ENCODE measurements at places on chromosomes 12 and 14.

DNA sequence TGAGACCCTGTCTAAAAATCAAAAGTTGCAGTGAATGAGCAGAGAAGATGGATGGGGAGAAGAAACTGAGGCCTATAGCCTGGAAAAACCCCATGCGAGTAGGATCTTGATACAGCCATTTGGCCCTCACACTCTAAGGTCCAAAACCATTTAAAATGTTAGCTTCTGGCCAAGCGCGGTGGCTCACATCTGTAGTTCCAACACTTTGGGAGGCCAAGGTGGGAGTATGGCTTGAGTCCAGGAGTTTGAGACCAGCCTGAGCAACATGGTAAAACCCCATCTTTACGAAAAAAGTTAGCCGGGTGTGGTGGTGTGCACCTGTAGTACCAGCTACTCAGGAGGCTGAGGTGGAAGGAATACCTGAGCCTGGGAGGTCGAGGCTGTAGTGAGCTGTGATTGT, 19.8 kb downstream of the VRTN start:
- DNase-seq = no peak

DNA sequence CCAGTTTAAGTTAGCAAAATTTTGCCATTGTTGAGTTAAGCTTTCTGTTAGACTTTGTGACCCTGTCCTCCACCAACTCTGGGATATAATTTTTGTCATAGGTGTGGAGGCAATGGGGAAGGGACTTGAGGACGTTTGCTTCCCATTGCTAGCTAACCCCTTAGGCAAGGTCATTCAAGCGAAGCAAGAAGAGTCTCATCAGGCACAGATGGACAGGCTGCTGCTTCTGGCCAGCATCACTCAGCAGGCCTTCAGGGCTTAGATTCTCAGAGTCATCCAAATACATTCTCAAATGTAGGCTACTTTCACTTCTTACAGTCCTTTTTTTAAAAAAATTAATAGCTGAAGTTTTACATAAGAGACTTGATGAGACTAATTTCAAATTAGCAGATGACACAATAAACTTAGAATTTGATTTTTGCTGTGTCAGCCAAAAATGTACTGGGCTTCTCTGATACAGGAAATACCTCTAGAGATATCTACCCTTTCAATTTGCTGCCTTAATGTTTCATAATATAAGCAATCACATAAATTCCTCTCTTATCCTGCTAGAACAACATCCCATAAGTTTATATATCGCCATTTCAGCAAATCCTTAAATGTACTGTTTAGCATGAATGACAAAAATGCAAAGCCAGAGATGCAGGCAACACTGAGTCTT, 875.2 kb downstream of the FLRT2 start:
- DNase-seq = no peak

DNA sequence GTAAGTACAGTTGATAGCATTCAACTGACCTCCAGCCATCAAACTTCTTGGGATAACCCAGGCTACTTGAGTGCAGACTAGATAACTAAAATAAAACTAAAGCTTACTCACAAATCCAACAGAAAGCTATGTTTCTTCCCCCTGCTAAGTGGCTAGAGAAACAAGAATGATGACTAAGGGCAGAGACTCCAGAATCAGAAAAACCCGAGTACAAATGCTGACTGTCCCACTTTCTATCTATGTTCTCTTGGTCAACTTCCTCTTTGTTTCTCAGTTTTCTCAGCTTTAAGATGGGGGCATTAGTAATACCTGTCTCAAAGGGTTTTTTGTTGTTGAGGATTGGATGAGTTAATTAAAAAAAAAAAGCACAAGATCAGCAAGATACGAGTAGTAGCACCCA, 6.1 kb upstream of the NUAK1 start:
- DNase-seq = no peak

GRCh38 chr12:32561931-32562341, 117.2 kb upstream of the DNM1L start:
- DNase-seq = no peak

- no peak for DNase-seq
Observed at GRCh38 chr12:62760779-62761178, 174.2 kb downstream of the PPM1H start.

DNA sequence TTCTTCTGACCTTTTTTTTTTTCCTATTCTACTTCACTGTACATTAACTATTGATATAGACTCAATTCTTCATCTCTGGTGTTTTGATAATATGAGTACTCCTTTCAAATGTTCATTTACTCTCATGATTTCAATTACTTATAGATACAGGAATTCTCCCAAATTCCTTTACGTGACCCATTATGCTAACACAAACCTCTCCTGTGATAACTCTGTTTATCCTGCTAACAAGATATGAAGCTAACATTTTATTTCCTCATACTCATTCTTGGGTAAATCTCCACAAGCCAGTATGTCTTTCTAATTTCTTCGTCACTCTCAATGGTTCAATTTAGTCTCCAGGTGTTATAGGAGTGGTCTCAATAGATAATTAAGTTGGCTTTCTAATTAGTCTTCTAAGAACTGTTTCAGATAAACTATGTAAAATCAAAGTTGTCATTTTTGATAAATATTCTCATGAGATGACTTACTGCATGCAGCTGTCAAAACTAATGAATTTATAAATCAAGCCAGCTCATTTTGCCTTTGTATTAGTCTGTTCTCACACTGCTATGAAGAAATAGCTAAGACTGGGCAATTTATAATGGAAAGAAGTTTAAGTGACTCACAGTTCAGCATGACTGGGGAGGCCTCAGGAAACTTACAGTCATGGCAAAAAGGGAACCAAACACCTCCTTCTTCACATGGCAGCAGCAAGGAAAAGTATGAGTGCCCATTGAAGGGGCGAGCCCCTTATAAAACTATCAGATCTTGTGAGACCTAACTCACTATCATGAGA, 130.6 kb upstream of the MYF6 start:
- no peak for DNase-seq

DNA sequence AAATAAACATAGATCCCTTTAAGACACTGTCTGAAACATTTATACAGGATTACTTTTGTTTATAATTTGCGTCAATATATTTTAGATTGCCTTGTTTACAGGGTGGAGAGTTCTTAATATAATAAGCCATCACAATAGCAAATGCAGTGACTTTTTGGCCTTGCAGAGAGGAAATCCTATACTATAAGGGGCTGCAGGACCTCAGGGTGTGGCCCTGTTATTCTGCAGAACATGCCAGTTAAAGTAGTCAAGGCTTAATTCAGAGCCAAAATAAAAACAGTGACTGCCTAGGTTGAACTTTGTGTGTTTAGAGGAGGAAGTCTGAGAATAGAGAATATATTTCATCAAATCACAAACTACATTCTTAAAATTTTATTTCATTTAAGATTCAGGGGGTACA, 381.6 kb downstream of the DUSP6 start:
- DNase-seq = no peak

DNA sequence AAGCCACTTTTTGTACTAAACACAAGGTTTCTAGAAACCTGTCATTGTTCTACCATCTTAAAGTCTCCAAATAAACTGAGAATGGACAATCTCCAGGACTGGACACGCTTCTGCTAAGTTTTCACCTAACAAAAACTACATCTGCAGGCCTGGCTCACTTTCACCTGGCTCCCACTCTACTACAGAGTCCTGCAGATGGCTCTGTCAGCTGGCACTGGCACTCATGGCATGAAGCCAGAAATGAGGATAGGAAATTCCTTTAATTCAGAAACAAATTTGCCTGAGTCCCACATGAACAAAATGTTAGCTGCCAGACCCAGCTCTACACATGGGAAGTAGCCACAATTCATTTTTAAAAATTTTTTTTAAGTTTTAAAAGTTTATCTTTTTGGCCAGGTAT, 42.1 kb downstream of the STXBP6 start:
- DNase-seq = peak; percentile 53

DNA sequence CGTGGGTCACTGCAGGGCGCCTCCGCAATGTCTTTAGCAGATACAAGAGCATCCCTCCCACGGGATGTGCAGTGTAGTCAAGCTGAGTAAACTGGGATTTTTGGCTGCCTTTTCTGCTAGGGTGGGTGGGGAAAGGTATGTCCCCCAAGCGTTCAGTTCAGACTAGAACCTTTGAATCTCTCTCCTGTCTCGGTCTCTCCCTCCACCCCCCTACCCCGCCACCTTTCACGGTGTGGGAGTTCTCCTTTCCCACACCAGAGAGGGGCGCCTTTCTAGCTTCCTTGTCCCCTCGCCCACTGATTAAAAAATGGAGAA, 525 bp upstream of the FAR2 start:
- no peak for DNase-seq

DNA sequence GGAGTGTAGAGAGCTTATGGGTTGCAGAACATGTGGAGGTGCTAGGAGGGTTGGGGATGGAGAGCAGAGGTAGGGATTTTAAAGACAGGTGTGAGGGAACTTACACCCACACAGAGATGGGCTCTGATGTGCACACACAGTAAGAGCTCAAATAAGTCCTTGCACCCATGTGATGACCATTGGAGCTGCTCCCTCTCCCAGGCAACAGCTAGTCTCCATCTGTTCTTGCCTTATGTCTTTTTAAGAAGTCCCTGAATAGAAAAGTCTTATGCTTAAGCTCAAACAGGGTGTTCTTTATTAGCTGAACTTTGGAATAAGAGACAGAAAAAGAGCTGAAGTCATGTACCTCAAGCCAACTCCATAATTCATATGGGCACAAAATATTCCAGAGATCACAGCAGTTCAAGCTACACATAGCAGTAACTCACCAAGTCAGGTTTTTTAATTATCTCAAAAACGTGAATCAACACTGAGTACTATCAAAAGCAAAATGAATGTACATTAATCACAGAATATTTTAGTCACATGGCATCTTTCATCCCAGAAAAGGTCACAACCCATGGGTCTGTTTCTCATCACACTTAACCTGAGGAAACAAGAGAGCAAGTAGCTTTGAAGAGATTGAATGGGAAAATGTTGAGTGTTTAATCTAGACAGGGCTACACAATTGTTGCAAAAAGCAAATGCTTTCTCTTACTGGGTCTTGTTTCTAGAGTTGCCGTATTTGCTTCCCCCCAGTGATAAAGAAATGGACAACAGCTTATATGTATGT, 1513.6 kb upstream of the SEL1L start:
- no peak for DNase-seq

DNA sequence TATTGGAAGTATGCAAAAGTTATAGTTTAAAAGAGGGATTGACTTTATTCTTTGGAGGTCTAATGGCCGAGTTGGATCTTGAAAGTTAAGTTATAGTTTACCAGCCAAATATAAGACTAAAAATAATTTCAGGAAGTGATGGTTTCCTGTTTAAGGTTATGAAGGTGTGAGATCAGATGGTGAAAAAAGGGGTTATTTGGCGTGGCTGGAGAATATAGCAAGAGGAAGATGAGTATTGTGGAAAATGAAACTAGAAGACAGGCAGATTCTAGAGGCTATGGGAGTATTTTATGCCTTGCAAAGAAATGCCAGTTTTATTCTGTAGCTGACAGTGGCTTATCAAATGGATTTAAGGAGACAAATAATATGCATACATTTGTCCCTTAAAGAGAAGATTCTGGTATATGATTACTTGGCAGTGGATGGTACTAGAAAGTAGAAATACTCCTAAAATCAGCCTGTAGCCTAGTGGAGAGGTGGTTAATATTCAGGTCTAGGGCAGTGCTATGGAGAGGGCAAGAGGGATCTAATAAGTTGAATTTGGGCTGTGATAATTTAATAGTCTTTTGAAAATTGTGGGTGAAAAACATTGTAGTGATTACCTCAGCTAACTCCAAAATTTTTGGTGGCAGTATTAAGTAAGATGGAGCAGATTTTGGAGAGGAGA, 1091.8 kb upstream of the ATXN7L3B start:
- no peak for DNase-seq

- no peak for DNase-seq
Observed at GRCh38 chr12:127770118-127770517, 496.9 kb upstream of the TMEM132C start.

- DNase-seq = no peak
Observed at GRCh38 chr12:12447236-12447635, 90.4 kb downstream of the BORCS5 start.

DNA sequence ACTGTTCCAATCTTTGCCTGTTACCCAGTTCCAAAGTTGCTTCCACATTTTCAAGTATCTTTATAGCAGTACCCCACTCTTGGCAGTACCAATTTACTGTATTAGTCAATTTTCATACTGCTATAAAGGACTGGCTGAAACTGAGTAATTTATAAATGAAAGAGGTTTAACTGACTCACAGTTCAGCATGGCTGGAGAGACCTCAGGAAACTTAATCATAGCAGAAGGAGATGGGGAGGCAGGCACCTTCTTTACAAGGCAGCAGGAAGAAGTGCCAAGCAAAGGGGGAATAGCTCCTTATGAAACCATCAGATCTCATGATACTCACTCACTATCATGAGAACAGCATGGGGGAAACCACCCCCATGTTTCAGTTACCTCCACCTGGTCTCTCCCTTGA, 215.0 kb downstream of the SNAPC1 start:
- DNase-seq = no peak

- DNase-seq = no peak
Observed at GRCh38 chr12:63889721-63890509, 45.4 kb downstream of the SRGAP1 start.

- DNase-seq = peak; percentile 84
Observed at GRCh38 chr14:50335989-50336824, 24.1 kb downstream of the DMAC2L start.

- DNase-seq = no peak
Observed at GRCh38 chr12:24632466-24632865, 316.4 kb downstream of the BCAT1 start.

GRCh38 chr12:49188916-49189367, at the start of gene TUBA1A:
TUBA1A (minus strand) TSS chr12:49189080; CDS start chr12:49188979, 101 bp downstream.
- peak; percentile 100 for DNase-seq

DNA sequence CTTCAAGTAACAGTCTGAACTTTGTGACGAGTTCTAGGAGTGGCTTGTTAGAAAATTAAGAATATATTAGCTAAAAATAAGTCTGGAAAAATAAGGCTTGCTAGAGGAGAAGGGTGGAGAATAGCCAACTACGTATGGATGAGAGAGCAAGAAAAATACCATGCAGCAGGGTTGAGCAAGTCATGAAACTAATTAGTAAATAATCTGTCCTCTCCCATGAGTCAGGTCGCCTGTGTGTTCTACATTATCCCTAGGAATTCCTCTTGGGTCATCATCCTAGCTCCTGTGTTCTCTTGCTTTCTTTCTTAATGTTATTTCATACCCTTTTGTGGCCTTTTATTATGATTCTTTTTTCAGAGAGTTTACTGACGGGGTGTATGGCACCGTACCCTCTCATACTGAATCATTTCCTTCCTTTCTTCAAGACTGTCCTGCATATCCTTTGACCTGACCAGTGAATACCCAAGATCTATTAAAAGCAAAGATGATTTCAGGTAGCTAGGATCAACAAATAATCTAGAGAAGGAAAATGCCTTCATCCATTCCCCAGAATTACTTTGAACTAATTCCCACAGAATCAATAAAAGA, 177.2 kb upstream of the NPAS3 start:
- no peak for DNase-seq

GRCh38 chr12:114166362-114166761, 200.2 kb upstream of the RBM19 start:
- DNase-seq = peak; percentile 80

GRCh38 chr12:87883806-87884205, 145.4 kb downstream of the C12orf50 start:
- DNase-seq = no peak

GRCh38 chr12:46386360-46386867, 13.8 kb upstream of the SLC38A2 start:
- no peak for DNase-seq

GRCh38 chr12:122878780-122879612, 16.9 kb downstream of the VPS37B start:
- no peak for DNase-seq

- no peak for DNase-seq
Observed at GRCh38 chr14:32202491-32202997, 525 bp downstream of the RNU6-8 start.

Measured in Ammon's horn (tissue), 1 donor.